ENCODE measurements at places on chromosomes 11 and 22. TPM values are rescaled to one million over a fixed set of nuclear protein-coding genes. Genes with fewer than 3 reads are reported as not detected.

The CCDC81 gene
- total RNA-seq, result 0.87 TPM

The NRIP3 gene
- total RNA-seq, result 15.2 TPM

The MCM5 gene
- 27.5 TPM for total RNA-seq

The OR5W2 gene
- not detected for total RNA-seq

The LIF gene
- 13.5 TPM for total RNA-seq

The SLC15A3 gene
- total RNA-seq, result 9.1 TPM

The INSC gene
- 1.6 TPM for total RNA-seq

The FZD4 gene
- 42.4 TPM for total RNA-seq

The IRF7 gene
- total RNA-seq, result 8.6 TPM

The USP2 gene
- total RNA-seq, result 0.06 TPM

The DEUP1 gene
- not detected for total RNA-seq

The MUC5B gene
- not detected for total RNA-seq

The NEFH gene
- total RNA-seq, result 0.26 TPM

The PARVB gene
- 22.5 TPM for total RNA-seq

The OR5M8 gene
- not detected for total RNA-seq

The TTC36 gene
- 0.26 TPM for total RNA-seq

The OR8D4 gene
- total RNA-seq, result not detected

The KCNK4 gene
- not detected for total RNA-seq

The POLR3H gene
- total RNA-seq, result 24.9 TPM

The VSTM5 gene
- 0.12 TPM for total RNA-seq

The ASPHD2 gene
- total RNA-seq, result 1.8 TPM

The IGLL1 gene
- total RNA-seq, result not detected

Data from aortic smooth muscle cell (primary cell).